ENCODE measurements at places on chromosomes 1 and 21. TPM values are rescaled to one million over a fixed set of nuclear protein-coding genes. Genes with fewer than 3 reads are reported as not detected.

MARK1 gene
- 10.8 TPM for total RNA-seq

GRCh38 chr1:14718476-14718875, 120.0 kb downstream of the KAZN start:
- no peak overlapping the region for H3K4me3 ChIP-seq
- H3K27ac ChIP-seq = no peak overlapping the region
- no peak for DNase-seq
- peaks cover 4% of the 10 kb centered on the region for H3K36me3 ChIP-seq
- H3K4me1 ChIP-seq = peaks cover 4% of the 10 kb centered on the region

DNA sequence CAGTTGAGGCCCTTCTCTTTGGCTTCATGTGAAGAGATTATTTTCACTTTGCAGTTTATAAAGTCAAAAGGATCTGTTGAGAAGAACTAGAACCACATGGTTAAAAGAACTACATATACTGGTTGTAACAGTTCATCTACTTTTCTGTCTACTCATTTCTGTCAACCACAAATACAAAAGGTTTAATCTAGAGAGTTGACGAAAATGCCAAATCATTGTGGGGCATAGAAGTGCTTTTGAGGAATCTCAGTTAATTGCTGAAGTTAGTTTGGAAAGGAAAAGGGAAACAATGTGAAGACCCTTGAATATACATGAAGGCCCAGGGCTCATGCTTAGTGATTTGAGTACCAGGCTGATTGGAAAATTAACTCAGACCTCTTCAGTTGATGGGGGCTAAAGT, 415.7 kb upstream of the ZP4 start:
- H3K27ac ChIP-seq = no peak overlapping the region
- H3K4me3 ChIP-seq = no peak overlapping the region
- no peaks in the 10 kb centered on the region for H3K27me3 ChIP-seq
- no peak for DNase-seq
- no peaks in the 10 kb centered on the region for H3K36me3 ChIP-seq

- H3K27ac ChIP-seq = no peak overlapping the region
- no peak for DNase-seq
- peaks cover 21% of the 10 kb centered on the region for H3K36me3 ChIP-seq
- H3K27me3 ChIP-seq = no peaks in the 10 kb centered on the region
Measured at GRCh38 chr1:244664353-244664752, 11.4 kb downstream of the DESI2 start.

GRCh38 chr21:32516756-32517649, 68.3 kb downstream of the TCP10L start:
- H3K27ac ChIP-seq = no peak overlapping the region
- DNase-seq = no peak
- H3K4me1 ChIP-seq = no peaks in the 10 kb centered on the region
- no peaks in the 10 kb centered on the region for H3K36me3 ChIP-seq
- no peak overlapping the region for H3K4me3 ChIP-seq

GRCh38 chr1:219794085-219794743, 134.1 kb downstream of the SLC30A10 start:
- no peak overlapping the region for H3K4me3 ChIP-seq
- no peak for DNase-seq
- H3K4me1 ChIP-seq = peaks cover 7% of the 10 kb centered on the region

- H3K4me3 ChIP-seq = no peak overlapping the region
- no peak overlapping the region for H3K27ac ChIP-seq
- no peaks in the 10 kb centered on the region for H3K36me3 ChIP-seq
- DNase-seq = no peak
- H3K4me1 ChIP-seq = peaks cover 7% of the 10 kb centered on the region
- no peaks in the 10 kb centered on the region for H3K27me3 ChIP-seq
Measured at GRCh38 chr1:68103884-68104554, 53.6 kb upstream of the DIRAS3 start.

DNA sequence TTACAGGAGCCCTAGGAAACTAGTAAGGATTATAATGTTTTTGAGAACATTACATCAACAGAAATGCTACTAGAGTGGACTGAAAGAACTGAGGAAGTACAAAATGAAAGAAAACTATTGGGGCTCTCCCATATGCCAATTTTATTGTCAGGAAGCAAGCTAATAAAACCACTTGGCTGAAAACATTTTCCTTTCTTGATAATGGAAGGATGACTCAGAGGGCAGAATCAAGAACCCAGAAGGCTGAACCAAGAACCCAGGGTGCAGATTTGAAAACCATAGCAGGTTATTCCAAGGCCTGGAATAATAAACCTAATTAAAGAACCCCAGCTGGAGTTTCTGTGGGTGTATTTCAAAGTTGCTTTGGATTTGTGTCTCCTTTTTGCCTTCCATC, 70.7 kb downstream of the RPE65 start:
- H3K27ac ChIP-seq = no peak overlapping the region
- H3K4me3 ChIP-seq = no peak overlapping the region
- no peaks in the 10 kb centered on the region for H3K27me3 ChIP-seq
- peaks cover 2% of the 10 kb centered on the region for H3K4me1 ChIP-seq
- no peak for DNase-seq

Data from progenitor cell of endocrine pancreas (in vitro differentiated cells).